ENCODE measurements at places on chromosomes 2 and 18. TPM values are rescaled to one million over a fixed set of nuclear protein-coding genes. Genes with fewer than 3 reads are reported as not detected.

The LOXHD1 gene
- not detected for total RNA-seq

The C2orf92 gene
- 2.5 TPM for total RNA-seq

The SERPINB3 gene
- total RNA-seq = not detected

The ABCB11 gene
- not detected for total RNA-seq

The PLGLB2 gene
- total RNA-seq = 2.1 TPM

The RGPD5 gene
- total RNA-seq = 50.4 TPM

The NOL4 gene
- total RNA-seq = not detected
